ENCODE measurements at places on chromosomes 4 and X.

- no peak for DNase-seq
Observed at GRCh38 chrX:117680286-117680685, 436.3 kb downstream of the KLHL13 start.

DNA sequence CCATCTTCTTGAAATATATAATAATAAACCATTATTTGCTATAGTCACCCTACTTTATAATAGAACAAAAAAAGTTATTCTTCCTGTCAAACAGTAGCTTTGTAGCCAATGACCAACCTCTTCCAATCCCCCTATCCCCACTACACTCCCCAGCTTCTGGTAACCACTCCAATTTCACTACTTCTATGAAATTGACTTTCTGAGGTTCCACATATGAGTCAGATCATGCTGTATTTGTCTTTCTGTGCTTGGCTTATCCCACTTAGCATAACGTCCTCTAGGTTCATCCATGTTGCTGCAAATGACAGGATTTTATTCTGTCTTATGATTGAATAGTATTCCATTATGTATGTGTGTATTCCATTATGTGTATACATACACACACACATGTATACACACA lies 809.7 kb upstream of the NDST4 start:
- no peak for DNase-seq

- no peak for DNase-seq
Observed at GRCh38 chrX:154096140-154097002, 1.1 kb downstream of the MECP2 start.

DNA sequence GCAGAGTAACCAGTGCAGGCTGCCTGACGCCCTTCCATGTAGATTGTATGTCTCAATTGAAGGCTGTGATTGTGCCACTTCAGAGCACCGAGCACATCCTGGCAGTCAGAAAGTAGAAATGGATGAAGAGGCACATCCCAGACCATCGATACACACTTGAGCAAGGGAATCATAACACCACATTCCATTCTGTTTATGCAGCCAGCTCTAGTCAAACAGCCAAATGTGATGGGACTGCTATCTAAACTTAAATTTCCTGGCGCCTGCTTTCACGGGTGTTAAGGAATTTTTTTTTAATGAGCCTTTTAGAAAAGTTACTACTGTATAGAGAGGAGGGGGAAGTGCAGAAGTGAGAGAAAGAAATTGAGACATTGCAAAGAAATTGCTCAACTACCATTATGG lies 84.4 kb downstream of the PPARGC1A start:
- DNase-seq: no peak

GRCh38 chr4:27616166-27616565 lies 755.5 kb downstream of the STIM2 start:
- DNase-seq: no peak

DNA sequence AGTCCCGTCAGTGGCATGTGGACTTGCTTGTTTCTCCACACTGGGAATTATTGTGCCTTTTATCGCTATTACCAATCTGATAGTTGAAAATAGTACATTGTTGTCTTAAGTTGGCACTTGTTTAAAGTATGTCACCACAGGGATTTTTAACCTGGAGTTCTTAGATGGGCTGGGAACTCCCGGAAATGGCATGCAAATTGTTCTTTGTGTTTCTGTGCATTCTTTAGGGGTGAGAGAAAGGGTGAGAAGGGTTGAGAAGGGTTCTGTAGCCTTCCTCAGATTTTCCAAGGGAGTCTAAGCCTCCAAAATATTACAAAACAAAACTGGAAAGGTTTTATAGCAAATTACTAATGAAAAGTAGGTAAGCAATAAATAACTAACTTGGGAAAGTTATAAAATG lies 176.9 kb downstream of the ZIC3 start:
- no peak for DNase-seq

DNA sequence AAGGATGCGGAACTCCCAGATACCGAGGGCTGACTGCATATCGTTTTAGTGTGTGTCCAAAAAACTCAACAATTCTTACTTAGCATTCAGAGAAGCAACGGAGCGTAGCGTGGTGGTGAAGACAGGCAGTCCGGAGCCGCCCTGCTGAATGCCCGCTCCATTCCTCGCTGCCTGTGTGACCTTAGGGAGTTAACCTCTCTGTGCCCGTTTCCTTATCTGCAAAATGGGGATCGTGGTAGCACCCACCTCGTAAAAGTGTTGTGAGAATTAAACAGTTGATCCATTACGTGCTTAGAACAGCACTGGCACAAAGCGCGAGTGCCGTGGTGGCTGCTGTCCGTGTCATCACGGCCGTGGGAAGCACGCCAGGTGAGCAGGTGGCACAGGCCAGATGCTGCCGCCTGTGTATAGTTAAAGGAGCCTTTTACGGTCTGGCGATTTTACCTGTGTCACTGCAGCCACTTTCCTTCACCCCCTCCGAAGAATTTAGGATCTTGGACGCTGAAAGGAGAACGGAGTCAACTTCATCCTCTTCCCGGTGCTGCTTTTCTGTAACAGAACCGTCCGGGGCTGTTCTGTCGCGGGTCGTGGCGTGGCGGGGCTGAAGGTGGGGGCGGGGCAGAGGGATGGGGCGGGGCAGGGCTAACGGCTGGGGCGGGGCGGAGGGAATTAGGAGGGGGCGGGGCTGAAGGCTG lies 885 bp downstream of the CCDC110 start:
- peak; percentile 4 for DNase-seq

DNA sequence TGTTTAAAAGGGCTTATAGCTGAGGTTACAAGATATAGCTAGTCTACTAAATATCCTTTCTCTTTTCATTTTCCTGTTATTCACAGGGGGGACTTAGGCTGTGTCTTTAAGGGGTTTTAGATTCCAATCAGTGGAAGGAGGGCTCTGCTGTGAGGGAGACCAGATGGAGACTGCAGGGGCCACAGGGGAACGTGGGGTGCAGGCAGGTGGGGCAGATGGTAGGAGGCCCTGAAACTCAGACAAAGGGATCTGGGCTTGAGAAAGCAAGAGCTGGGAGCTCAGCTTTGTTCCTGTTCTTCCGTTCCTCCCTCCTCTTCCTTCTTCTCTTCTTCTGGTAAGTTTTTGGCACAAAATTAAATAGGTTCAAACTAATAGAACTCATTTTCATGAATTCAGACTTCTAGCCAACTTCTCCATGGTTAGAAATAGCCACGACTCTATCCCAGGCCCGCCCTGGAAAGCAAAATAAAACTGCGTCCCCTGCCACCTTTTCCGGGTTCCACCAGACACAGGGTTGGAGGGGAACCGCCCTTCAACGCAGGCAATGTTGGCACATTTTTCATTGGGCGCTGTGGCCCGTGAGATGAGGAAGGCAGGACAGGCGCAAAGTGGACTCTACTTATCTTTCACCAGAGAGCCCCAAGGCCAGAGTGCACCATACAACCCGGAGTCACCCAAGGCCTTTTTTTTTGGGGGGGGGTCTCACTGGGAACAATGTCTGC lies 3.5 kb upstream of the TMSB4X start:
- no peak for DNase-seq

GRCh38 chrX:110531873-110532580 lies 173.4 kb downstream of the RTL9 start:
- no peak for DNase-seq

- no peak for DNase-seq
Observed at GRCh38 chrX:111353793-111354192, 58.2 kb downstream of the DCX start.

GRCh38 chrX:50818986-50819385 lies 5.0 kb upstream of the SHROOM4 start:
- DNase-seq: no peak

DNA sequence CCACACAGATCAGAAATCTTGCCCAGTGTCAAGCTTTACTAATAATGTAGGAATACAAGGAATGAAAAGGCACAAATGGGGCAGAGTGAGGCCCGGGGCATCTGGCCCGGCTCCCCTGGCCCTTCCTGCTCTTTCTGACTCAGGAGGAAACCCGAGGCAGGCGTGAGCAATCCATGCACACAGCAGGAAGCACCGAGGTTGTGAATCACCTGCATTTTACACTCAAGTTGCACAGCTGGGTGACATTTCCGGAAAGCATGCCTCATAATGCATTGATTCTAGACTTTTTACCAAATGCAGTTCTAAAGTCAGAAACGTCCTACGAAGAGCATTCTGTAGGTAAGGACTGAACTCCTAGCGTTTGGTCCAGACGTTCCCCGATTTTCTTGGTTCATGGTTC lies 38.9 kb downstream of the PRIMPOL start:
- DNase-seq: no peak

- DNase-seq: no peak
Observed at GRCh38 chr4:7983296-7983695, 43.6 kb upstream of the AFAP1 start.

DNA sequence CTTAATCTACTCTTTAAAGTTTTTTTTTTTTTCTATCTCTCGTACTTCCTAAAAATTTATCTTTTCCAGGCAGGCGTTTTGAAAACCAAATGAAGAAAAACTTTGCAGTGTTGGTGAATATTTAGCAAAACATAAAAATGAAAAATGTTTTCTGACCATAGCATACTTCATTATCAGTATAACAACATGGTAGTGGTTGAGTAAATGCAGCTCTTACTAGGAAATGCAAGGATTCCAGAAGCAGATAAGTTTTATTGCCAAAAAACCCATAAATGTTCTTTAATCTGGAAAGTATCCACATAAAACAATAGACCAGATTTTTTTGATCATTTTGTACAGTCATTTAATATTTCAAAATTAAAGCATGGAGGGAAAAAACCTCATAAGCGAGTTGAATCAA lies 136.9 kb upstream of the GUCY1A1 start:
- no peak for DNase-seq

- no peak for DNase-seq
Observed at GRCh38 chr4:11701966-11702725, 273.5 kb upstream of the HS3ST1 start.

GRCh38 chr4:100356172-100356571 lies 161.7 kb downstream of the EMCN start:
- no peak for DNase-seq

DNA sequence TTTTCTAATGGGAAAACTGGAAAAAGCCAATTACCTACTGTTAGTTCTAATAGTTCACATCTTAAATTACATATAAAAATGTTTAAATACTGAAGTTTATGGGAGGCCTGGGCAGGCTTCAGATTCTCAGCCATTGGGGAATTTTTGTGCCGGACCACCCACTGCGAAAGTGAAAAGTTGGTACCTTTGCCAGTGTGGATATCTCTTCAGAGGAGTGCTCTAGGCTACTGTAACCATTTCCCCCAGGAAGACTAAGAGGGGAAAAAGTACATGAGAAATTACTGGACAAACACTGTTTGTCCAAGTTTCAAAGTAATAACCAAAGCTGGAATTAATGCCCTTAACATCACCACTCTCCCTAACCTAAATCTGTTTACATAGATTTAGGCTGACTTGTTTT lies 20.8 kb downstream of the PITX2 start:
- no peak for DNase-seq

DNA sequence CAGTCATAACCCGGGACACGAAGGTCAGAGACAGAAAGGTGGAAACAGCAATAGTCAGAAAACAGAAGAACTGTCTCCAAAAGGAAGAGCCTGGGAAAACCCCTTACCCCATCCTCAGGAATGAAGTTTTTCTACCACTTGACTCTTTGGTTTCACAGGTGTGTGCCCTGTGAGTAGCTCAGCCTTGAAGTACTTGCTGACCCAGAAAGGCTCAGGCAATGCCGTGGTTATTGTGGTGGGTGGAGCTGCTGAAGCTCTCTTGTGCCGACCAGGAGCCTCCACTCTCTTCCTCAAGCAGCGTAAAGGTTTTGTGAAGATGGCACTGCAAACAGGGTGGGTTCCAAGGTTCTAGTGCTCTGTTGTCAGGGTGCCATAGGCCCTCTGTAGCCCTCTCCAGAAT lies 24.4 kb downstream of the DGAT2L6 start:
- DNase-seq: no peak

DNA sequence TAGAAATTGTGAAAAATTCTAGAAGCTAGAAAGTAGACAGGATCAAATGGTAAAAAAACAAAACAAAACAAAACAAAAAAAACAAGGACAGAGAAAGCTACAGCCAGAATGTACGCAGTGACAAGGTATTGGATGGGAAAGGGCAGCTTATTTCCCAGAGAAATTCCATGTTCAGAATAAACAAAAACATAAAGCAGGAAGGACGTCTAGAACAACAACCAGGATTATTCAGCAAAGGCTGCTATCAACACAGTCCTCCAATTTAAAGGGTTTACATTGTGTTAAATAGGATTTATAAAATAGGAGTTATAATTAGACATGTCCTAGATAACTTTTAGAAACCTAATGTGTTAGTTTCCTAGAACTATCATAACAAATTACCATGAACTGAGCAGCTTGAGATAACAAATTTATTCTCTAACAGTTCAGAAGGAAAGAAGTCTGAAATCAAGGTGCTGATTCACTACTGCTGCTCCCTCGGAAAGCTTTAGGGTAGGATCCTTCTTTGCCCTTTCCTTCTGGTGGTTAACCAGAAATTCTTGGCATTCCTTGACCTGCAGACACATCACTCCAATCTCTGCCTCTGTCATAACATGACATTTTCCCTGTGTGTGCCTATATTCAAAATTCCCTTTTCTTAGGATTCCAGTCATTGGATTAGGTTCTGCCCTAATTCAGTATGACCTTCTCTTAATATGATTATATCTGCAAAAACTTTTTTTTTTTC lies 175.6 kb downstream of the SNCA start:
- DNase-seq: no peak

GRCh38 chr4:38149997-38150671 lies 189.9 kb downstream of the PTTG2 start:
- DNase-seq: no peak

DNA sequence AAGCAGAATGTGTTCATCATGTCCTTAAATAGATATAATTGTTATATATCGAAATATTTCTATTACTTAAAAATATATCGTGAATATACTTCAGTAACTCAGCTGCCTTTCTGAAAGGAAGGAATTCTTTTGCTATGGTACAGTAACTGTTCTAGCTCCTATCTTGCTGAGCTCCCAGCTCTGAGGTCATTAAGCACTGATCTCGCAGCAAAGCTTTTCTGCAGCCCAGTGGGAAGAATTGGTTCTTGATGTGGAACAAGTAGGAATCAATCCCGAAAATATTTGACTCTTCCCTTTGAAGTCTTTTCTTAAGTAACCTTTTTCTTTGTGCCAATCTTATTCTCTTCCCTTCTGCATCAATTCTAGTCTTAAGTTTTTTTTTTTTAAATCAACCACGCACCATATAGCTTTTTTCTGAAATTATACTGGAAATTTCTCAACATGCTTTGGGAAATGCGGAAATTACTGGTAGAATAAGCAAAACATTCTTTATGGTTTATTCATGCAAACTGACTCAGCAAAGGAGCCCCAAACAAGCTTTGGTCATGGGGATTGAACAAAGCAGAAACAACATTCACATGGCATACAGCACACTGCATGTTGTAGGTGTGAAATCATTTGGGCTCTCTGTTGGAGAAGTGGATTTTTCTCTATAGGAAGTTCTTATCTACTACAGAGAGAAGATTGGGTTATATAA lies 428.9 kb upstream of the GNPDA2 start:
- no peak for DNase-seq

- DNase-seq: no peak
Observed at GRCh38 chrX:45164021-45164621, 36.6 kb downstream of the DIPK2B start.

- no peak for DNase-seq
Observed at GRCh38 chrX:330726-331150, 12.1 kb upstream of the GTPBP6 start.

GRCh38 chrX:103730147-103730795 lies 19.6 kb downstream of the TMEM31 start:
- DNase-seq: no peak
